ENCODE measurements at places on chromosomes 3 and 15. TPM values are rescaled to one million over a fixed set of nuclear protein-coding genes. Genes with fewer than 3 reads are reported as not detected.

GRCh38 chr15:33150431-33150941, 44.0 kb downstream of the FMN1 start:
- DNase-seq = no peak

DNA sequence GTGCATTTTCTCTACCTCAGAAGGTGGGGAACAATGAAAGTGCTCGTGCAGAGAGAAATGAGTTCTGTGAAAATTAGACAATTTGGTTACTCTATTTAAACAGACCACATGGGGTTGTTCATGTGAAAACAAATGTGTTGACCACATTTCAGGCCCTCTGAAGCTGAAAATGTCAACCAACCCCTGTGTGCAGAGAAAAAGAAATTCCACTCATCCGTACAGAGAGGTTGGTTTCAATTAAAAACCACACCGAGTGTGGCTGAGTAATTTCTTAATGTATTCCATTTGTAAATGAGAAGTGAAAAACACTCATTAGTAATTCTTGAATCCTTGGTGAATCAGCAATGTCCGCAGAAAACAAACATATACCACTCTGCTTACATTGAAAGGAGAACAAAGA, 46.9 kb upstream of the SLC7A14 start:
- no peak for DNase-seq

DNA sequence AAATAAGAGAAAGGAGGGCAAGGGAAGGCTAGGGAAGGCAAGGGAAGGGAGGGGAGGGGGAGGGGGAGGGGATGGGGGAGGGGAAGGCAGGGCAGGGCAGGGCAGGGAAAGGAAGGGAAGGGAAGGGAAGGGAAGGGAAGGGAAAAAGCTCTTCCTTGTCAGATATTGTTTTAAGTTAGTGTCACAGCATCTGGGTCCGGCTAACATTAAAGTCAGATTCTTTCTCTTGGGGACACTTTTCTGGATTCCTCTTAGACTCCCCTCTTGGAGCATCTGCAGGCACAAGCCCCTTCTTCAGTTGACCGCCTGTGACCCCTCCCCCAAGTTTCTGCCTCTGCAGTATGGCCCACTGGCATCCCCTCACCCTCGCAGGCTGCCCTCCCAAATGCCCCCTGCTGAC, 26.0 kb downstream of the BFSP2 start:
- no peak for DNase-seq

GRCh38 chr15:98017150-98017964, 56.9 kb downstream of the ARRDC4 start:
- no peak for DNase-seq

- no peak for DNase-seq
These were observed 11.3 kb downstream of the B3GALNT1 start for GRCh38 chr3:161093895-161094294.

Gene ALDH1A3
- 3.4 TPM for total RNA-seq

- no peak for DNase-seq
These were observed 887.0 kb downstream of the ROBO1 start for GRCh38 chr3:78880603-78881461.

Gene KIF9
- 8.0 TPM for total RNA-seq

Measured in left cardiac atrium (tissue), 4 donors.